Lower leg skin (tissue), 4 donors: ENCODE measurements at places on chromosomes 6 and 20. TPM values are rescaled to one million over a fixed set of nuclear protein-coding genes. Genes with fewer than 3 reads are reported as not detected.

GPR6 gene
- not detected for total RNA-seq

HLA-DRB1 gene
- 37.6 TPM for total RNA-seq

LINC00237 gene
- not detected for total RNA-seq

FOXS1 gene
- 0.97 TPM for total RNA-seq

UNC93A gene
- total RNA-seq = 45.1 TPM

B3GALT4 gene
- 26.8 TPM for total RNA-seq

IPCEF1 gene
- total RNA-seq = 1.7 TPM

CD164 gene
- total RNA-seq = 139 TPM

- DNase-seq = no peak
These were observed 11.8 kb downstream of the TOX2 start for GRCh38 chr20:43926287-43927050.

DNA sequence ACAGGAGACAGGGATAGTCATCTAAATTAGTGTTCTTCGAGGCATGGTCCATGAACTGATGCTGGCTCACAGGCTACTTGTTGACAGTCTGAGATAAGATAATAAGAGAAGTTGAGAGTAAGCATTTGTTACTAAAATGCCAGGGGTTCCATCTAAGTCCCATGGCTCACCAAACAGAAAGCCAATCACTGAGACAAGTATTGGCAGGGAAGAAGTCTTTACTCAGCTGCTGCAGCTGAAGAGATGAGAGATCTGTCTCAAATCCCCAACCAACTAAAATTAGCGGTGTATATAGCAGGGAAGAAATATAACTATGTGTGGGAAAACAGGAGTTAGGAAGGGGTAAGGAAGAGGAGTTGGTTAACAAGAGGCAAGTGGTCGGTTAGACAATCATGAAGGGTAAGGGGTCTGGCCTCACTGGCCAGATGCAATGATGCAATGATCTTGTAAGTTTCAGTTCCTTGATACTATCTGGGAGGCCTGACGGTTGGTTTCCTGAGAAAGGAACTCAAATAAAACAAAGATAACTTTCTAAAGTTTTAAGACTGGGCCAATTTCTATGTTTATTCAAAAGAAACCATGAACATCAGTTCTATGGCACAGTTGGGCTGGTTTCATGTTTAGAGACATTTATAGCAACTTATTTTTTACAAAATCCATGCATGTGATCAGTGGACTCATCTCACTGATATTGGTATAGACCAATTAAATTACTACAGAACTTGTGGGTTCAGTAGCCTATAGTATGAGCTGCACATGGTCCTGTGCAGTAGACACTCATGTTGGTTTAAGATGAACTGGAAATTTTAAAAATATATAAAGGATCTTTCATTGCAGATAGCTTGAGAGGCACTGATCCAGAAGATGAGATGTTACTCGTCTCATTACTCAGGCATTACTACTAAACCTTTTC is 9.9 kb upstream of the HEBP2 start:
- DNase-seq = no peak

DNA sequence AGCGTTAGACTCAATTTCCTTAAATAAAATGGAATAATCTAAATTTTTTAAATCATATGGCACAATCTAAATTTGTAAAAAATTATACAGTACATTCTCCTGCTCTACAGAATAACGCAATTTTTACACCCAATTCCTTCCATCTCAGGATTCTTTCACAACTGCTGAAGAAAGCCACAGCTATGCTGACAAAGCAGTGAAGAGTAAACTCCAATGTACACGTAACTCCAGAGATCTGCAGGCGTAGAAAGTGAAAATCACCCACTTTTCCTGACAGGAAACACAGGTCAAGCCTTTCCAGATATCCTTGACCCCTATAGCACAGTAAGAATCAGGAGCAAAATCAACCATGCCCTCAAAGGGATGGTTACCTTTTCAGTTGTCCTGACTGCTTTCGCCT is 27.4 kb downstream of the EPHA7 start:
- no peak for DNase-seq

DNA sequence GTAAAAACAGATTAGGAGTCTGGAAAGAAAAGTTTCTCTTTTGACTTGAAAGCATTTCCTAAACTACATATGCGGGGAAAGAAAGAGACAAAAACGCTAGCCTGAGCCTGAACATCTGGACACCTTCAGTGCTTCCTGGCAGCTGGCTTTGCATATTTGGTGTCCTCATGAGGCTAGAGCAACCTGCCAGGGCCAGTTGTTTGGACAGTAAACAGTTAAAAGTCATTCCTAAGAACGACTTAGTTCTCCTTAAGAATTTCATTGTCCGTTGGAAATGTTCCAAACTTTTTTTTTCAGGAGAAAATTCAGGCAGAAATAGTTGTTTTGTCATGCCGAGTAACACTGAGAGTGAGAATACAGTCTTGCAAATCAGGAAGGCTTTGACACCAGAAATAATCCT is 199.8 kb downstream of the SMOC2 start:
- no peak for DNase-seq

DNA sequence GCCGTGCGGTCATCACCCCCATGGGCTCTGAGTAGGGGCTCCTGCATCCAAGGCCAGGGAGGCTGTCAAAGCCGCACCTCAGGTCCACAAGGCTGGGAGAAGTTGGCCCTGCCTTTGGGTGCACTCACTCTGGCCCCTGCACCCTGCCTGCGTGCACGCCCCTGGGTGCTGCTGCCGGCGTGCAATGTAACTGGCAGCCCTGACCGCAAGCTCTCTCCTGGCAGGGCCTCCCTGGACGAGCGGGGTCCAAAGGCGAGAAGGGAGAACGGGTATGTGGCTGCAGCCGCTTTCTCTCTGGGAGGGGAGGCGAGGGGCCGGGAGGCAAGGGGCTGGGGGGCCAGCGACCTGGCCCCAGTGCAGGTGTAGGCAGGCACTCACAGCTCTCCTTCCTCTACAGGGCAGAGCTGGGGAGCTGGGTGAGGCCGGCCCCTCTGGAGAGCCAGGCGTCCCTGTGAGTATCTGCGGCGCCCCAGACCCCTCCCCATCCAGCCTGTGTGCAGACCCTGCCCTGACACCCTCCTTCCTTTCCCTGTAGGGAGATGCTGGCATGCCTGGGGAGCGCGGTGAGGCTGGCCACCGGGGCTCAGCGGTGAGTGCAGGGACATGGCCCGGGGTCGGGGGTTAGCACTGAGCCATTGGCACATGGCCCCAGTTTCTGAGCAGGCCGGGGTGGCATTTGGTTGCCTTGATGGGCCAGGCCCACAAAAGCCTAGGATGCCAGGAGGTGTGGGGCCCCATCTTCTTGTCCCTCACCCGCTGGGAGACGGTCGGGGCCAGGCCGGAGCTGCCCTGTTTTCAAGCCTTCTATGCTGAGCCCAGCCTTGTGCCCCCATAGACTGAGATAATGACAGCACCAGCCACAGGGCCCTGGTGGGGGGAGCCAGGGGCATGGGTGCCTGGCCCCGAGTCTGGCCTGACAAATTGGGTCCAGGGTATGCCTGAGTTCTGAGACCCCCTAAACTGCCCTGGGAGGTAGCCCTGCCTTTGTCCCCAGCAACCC is 12.7 kb downstream of the COL9A3 start:
- DNase-seq = no peak

DNA sequence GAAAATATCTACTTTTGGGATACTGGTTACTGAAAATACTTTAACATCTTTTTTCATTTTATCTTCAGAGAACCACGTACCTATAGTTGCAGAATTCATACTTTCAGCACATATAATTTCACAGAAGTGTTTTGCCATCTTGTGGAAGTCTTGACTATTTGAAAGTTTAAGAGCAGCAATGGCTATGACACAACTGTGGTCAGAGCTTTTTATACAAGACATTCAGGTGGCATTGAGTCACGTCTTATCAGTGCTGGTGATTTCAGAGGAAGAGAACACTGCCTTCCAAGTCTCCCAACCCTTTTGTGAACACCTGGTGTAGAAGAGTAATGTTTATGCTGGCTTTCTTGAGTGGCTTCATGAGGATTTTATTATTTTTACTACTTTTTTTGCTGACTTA is 171.6 kb downstream of the ARID1B start:
- DNase-seq = no peak

DNA sequence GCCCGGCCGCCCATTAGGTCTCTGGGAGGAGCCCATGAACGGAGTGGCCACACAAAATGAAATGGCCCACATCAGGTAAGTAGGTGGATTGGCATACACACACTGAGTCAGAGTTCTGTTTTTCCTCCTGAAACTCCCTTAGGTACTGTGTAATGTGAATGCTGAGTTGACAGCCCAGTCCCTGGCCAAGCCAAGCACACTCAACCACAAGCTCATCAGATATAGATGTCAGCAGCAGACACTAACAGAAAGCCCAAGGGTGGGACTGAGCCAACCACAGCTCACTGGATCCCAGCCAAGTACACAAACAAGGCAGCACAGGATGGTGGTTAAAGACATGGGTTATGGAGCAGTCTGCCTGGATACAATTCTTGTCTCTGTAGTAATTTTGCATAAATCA is 403.4 kb downstream of the GJA1 start:
- DNase-seq = no peak

DNA sequence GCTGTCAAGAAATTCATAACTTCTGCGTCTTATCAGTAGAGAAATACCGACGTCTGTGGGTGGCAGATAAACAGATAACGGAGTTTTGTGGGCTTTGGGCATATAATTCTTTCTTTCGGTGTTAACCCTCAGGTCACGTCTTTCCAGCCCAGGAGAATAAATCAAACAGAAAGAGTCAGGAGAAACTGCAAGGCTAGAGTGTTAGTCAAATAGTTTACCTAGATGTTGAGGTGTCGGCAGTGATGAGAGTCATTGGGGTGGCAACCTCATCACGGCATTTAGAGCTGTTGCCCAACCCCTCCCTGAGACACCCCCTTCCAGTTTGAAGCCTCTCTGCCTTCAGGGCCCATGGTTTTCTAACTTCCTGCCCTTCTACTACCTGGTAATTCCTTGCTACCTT is 49.5 kb downstream of the ADTRP start:
- DNase-seq = no peak

DNA sequence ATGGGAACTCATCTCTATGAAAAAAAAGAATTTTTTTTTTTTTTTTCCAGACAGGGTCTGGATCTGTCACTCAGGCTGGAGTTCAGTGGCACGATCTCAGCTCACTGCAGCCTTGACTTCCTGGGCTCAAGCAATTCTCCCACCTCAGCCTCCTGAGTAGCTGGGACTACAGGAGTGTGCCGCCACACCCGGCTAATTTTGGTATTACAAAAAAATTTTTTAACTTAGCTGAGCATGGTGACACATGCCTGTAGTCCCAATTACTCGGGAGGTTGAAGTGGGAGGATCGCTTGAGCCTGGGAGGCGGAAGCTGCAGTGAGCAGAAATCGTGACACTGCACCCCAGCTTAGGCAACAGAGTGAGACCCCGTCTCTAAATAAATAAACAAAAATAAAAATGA is 7.5 kb downstream of the DEF6 start:
- DNase-seq = no peak

DNA sequence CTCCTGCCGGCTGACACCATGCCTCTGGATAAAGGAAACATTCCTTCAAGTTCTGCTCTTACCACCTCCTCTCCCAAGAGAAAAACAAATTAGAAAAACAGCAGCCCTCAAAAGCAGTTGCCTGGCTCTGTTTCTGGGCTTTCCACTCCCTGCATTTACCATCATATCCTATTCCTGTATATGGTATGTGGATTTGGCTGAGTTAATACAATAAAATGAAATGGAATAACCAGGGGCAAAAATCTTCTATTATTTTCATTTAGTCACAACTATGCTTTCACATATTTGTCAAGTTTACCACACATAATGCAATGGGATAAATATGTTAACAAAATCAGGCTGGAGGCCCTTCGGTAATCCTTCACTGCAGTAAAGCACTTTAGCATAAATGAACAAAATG is 34.3 kb downstream of the COL12A1 start:
- no peak for DNase-seq

- DNase-seq = no peak
These were observed 152.6 kb upstream of the PRND start for GRCh38 chr20:4569092-4569491.

DNA sequence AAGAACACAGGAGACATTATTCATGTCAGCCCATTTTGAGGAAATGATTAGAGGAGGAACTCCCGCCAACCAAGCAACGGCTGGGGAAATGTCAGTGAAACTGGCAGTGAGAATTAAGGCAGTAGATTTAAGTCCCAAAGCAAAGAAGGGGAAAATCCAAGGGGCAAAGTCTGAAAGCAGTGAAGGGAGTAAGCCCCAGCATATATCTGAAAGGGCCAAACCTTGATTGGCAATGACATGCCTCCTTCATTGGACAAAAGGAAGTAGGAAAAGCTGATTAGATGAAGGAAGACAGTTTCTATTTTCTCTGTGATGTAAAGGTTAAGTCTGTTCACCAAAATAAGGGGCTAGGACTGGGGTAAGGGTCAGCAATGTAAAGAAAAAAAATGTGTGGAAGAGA is 190.3 kb downstream of the RNF144B start:
- DNase-seq = no peak

- DNase-seq = no peak
These were observed 74.2 kb upstream of the PHIP start for GRCh38 chr6:79152269-79152737.

- no peak for DNase-seq
These were observed 419.9 kb downstream of the QKI start for GRCh38 chr6:163834226-163834970.

GRCh38 chr6:84150705-84151104 is 76.7 kb downstream of the CEP162 start:
- DNase-seq = peak; percentile 26

GRCh38 chr6:54135665-54136369 is 24.6 kb downstream of the MLIP start:
- DNase-seq = no peak

GRCh38 chr20:20205862-20206236 is 153.5 kb downstream of the CFAP61 start:
- no peak for DNase-seq

GRCh38 chr6:140784573-140784972 is 1348.2 kb upstream of the GJE1 start:
- DNase-seq = no peak

DNA sequence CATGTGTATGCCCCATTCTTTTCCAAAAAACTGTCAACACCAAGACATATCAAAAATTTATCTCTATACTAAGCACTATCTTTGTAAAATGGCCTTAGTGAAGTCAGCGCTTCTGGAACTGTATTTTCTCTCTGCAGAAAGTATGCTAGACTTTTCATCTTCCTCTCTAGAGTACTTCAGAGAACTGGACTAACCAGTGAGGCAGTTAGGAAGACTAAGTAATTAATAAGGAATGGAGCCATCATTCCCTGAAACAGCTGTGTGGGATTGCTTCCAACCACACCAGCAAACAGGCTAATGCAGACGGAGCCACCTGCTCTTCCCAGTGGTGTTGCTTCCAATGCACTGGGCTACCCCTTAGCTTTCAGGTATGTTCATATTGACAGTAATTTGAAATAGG is 169.1 kb upstream of the FUT9 start:
- no peak for DNase-seq
